Activated CD8-positive, alpha-beta memory T cell treated with anti-CD3 and anti-CD28 coated beads, Interleukin-2, amount 10 ng/mL, durations not matched to agents 7 days and 5 days (primary cell): ENCODE measurements at places on chromosomes 4 and X. TPM values are rescaled to one million over a fixed set of nuclear protein-coding genes. Genes with fewer than 3 reads are reported as not detected.

The NPY2R gene
- not detected for total RNA-seq

The PRAF2 gene
- 21.6 TPM for total RNA-seq

The FAM241A gene
- 2.3 TPM for total RNA-seq

DNA sequence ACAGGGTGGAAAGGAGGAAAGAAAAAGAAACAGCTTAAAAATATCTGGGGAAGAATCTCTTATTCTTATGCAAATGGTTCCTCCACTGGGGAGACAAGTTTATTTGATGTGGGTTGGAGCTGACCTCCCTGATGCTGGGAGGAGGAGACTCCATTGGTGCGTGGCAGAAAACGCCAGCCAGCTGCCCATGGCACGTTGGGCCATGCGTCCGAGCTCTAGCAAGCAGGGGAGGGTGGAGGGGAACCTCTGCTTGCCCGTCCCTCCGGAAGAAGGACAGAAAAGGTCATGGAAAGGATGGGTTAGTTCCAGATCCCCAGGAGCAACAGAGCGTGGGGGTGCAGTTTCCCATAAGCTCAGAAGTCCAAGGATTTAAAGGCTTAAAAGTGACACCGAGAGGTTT is 210.4 kb downstream of the KLHL4 start:
- no peaks in the 10 kb centered on the region for H3K36me3 ChIP-seq
- no peaks in the 10 kb centered on the region for H3K27me3 ChIP-seq
- no peak overlapping the region for H3K27ac ChIP-seq
- DNase-seq, result no peak
- no peaks in the 10 kb centered on the region for H3K4me1 ChIP-seq

The ARHGAP4 gene
- total RNA-seq, result 300 TPM

The HMX1 gene
- not detected for total RNA-seq
